Colonic mucosa (tissue), 4 donors: ENCODE measurements at places on chromosomes 1 and 21. TPM values are rescaled to one million over a fixed set of nuclear protein-coding genes. Genes with fewer than 3 reads are reported as not detected.

DNA sequence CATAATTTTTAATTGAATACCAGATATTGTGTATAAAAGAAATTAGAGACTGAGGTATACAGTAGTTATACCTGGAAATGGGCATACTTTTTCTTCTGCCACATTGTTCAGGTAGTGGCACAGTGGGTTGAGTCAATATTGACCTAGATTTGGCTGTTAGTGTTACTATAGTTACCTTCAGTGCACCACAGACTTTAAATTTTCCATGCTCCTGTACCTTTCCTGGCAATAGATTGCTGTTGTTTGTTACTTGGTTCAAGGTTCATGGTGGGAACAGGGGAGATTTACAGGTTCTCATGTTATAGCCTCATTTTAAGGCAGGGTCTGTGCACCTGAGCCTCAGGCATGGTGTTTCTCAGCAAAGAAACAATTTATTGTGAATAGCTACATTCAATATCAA, 218.7 kb downstream of the LBR start:
- no peak for DNase-seq

- peak; percentile 71 for DNase-seq
Observed at GRCh38 chr1:36156329-36157114, 562 bp downstream of the MAP7D1 start.

DNA sequence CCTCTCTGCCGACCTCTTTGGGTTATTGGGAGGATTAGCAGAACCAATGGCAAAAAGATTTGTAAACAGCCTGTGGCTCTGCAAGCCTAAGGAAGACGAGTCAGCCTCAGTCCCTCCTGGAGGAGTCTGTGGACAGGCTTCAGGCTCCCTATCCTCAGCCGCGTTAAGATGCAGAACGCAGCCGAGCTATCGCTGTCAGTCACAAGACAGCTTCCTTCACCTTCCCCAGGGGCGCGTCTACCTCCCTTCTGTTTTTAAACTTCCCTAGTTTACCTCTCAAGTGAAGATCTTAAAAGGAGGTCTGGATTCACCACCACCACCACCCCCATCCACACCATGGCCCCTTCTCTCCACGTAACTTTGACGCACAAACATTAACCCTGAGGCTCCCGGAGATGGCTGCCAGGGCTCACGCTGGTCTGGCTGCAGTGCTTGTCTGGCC, 738 bp downstream of the CAMK1G start:
- DNase-seq: no peak

GRCh38 chr1:3777078-3777547, 4.6 kb downstream of the SMIM1 start:
- no peak for DNase-seq

DNA sequence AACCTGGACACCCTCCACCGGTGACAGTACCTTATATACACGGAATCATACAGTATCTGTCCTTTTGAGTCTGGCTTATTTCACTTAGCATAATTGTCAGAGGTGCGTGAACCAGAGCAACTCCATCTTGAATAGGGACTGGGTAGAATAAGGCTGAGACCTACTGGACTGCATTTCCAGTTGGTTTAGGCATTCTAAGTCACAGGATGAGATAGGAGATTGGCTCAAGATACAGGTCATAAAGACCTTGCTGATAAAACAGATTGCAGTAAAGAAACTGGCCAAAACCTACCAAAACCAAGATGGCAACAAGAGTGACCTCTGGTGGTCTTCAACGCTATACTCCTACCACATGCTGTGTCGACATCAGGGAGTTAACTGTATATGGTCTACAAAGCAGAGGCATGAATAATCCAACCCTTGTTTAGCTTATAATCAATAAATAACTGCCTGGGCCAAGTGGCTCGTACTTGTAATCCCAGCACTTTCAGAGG, 1.4 kb upstream of the FDPS start:
- DNase-seq: no peak

DNA sequence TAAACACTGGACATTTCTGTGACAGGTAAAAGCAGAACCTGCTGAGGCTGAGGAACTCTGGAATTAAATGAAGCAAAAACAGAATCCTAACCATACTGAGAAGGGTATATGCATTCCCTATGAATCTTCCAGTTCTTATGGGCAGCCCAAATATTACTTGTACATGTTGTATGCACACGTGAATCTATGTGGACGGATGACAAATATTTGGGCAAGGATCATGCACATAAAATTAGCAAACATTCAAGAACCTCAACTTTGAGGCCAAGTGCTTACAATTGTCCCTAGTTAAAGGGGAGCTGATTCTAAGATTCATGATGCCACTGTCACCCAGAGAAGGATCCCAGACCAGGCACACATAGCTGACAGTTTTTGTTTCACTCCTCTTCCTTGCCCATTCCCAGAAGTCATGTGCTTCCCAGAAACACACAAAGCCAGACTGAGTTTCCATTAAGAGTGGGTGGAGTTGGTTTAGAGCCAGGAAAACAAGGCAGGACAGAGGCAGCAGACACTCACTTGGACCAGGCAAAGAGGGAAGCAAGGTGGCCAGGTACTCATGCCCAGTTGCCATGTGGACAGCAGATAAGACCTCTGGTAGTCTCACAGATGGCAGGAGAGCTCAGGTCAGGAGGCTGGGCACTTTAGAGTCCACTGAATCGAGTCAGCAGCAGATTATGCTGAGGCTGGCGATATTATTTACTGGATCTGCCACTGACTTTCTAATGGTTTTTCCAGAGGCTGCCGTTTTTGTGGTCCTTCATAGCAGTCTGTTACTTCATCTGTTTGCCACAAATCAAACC, 25.6 kb downstream of the AK2 start:
- DNase-seq: peak; percentile 50

DNA sequence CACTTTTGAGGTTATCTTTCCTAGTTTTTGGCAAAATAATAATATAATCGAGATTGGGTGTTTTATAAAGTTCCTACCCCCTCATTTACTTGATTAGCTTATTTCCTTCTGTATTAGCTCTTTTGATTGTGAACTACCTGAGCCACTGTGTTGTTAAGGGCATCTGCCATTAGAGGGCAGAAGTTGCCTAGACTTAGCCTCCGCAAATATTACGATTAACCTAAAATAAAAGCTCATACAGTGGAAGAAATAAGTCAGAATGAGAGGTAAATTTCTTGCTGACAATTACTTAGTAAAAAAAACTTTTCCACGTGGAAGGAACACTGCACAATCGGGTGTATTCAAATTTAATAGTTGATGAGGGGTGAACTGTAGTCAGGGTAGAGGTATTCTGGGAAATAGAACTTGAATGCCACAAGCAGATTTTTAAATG, 2.3 kb downstream of the H3-3A start:
- DNase-seq: peak; percentile 66

Gene EFNA4
- total RNA-seq: 27.2 TPM

- no peak for DNase-seq
Observed at GRCh38 chr1:98035602-98036002, 114.8 kb upstream of the DPYD start.

Gene GJA5
- 1.1 TPM for total RNA-seq

- no peak for DNase-seq
Observed at GRCh38 chr1:1440262-1441001, 4.9 kb downstream of the VWA1 start.

DNA sequence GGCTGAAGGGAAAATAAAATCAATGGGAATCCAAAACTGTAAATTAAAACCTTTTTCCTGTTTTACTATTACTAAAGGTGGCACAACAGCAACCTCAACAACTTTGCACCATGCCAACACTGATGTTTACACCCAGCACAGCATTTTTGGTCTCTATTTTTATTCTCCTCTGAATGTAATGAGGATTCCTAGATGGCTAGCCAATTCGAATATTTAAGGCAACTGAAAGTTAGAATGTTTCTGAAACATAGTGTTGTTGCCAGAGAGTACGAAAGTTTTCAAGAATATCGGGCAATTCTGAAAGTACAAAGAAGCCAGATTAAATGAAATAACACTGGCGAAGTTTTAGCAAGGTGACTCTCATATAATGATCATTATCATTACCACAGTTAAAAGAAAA, 40.7 kb downstream of the CHODL start:
- no peak for DNase-seq

Gene CD52
- 13.1 TPM for total RNA-seq

Gene DCDC2B
- total RNA-seq: not detected

DNA sequence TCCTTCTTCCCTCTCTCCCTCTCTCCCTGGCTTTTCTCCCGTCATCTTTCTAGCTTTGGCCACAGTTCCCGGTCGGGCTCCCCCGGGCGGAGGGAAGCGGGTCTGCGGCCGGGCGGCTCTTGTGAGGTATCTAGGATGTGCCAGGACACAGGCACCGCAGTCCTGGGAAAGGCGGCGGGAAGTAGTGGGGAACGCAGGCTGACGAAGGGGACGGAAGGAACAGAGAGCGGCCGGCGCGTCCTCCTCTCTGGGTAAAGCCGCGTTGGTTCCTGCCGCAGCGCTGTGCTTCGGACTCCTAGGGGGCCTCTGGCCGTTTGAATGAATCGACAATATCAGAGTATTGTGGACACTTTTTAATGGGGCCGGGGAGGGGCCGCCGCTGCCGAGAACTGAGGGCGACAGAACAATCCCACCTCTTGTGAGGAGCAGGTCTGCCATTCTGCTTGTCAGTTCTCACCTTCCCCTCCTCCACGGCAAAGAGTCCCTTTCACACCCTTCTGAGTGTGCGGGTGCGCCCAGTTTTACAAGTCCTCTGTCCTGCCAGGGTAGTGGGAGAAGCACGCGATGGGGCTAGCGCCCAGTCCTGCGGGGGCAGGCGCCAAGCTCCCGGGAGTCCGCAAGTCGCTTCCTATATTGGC, 1.2 kb upstream of the LHX9 start:
- peak; percentile 52 for DNase-seq

Gene PLPPR4
- 0.48 TPM for total RNA-seq

Gene CLEC20A
- not detected for total RNA-seq

- no peak for DNase-seq
Observed at GRCh38 chr1:151847867-151848596, 5.5 kb downstream of the THEM5 start.

GRCh38 chr1:81554108-81554507, 246.6 kb upstream of the ADGRL2 start:
- DNase-seq: no peak

Gene FAM167B
- total RNA-seq: 5.5 TPM

Gene TIAM1
- 5.7 TPM for total RNA-seq

GRCh38 chr1:201084295-201084694, 27.9 kb downstream of the CACNA1S start:
- no peak for DNase-seq

DNA sequence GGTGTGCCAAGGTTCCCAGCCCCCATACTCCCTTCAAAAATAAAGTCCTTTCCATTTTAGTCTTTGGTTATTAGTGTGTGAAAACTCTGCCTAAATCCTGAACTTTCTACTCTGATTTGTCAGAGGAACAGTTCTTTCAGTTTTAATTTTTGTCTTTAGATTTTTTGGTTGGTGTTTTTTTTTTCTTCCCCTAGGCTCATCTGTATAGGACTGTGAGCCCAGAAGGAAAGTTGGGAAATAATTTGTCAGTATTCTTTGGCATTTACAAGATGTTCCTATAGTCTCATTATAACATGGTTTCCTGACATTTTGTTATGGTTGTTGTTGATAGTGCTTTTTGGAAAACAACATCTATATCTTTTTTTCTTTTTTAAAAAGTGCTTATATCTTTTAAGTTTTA, 38.0 kb downstream of the LAMC1 start:
- DNase-seq: no peak

Gene FYB2
- 0.32 TPM for total RNA-seq

Gene PTAFR
- total RNA-seq: 2.2 TPM

GRCh38 chr1:180057883-180058396, 96.7 kb upstream of the QSOX1 start:
- no peak for DNase-seq

DNA sequence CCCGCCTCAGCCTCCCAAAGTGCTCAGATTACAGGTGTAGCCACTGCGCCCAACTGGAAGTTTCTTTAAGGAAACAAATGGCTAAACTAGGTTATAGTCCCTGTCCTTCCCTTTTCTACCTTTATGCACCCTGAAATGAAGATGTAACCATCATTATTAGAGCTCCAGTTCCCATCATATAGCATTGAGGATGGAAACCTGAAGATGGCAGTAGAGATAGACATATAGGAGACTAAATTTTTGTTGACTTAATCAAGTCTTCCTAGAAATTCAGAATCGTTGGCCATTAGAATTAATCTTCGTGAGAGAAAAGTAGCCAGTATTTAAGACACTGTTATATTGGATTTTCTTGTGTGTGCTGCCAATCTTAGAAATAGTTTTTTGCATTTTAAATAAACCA, 1016.3 kb upstream of the NCAM2 start:
- no peak for DNase-seq

DNA sequence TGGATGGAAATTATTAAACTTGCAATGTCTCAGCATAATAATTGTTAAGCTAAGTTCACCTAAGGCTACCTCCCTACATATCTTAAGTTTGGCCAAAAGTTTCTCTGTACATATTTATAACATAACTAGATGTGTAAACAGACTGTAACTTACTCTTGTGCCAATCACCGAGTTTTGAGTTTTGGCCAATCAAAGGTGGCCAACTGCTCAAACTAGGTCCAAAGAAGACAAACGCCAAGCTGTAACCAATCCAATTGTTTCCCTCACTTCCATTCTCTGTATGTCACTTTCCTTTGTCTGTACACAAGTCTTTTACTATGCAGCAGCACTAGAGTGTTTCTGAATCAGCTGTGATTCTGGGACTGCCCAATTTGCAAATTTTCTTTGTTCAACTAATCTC, 197.8 kb downstream of the LYPLAL1 start:
- DNase-seq: no peak

Gene NBPF12
- total RNA-seq: 6.6 TPM

DNA sequence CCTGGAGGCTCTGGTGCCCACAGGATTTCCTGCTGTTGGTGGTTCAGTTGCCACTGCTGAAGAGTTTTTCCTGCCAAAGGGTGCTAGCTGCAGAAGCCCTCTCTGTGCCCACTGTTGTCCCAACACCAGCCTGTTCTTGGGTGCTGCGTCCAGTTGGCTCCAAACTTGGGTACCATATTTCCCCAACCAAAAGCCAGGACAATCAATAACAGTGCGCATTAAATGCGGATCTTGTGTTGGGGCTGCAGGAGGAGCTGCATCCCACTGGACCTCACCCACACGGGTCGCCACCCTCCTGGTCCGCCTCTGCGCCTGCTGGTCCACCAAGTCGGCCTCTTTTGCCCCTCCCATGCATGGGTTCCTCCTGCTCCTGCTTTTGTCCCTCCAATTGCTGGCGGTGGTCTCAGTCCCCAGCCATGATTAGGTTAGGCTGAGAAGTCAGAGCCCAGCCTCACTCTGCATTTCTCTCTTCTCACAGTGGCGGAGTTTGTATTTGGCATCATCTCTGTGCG, 9.8 kb downstream of the ABCG1 start:
- no peak for DNase-seq

Gene TSPAN2
- total RNA-seq: 2.1 TPM

GRCh38 chr1:233086961-233087881, 136.8 kb downstream of the NTPCR start:
- no peak for DNase-seq

GRCh38 chr1:170634293-170634692, 29.6 kb upstream of the PRRX1 start:
- DNase-seq: no peak

- DNase-seq: no peak
Observed at GRCh38 chr21:28617300-28617699, 375.4 kb downstream of the LTN1 start.

Gene TAL1
- 1.2 TPM for total RNA-seq

Gene CR1
- 3.5 TPM for total RNA-seq

Gene PTPN14
- total RNA-seq: 11.8 TPM

Gene COL9A2
- 4.0 TPM for total RNA-seq

GRCh38 chr1:180156201-180156600, 1.5 kb downstream of the QSOX1 start:
- DNase-seq: no peak

- DNase-seq: no peak
Observed at GRCh38 chr21:39850333-39850732, 16.9 kb upstream of the PCP4 start.
